ENCODE measurements at places on chromosomes 12 and 14.

DNA sequence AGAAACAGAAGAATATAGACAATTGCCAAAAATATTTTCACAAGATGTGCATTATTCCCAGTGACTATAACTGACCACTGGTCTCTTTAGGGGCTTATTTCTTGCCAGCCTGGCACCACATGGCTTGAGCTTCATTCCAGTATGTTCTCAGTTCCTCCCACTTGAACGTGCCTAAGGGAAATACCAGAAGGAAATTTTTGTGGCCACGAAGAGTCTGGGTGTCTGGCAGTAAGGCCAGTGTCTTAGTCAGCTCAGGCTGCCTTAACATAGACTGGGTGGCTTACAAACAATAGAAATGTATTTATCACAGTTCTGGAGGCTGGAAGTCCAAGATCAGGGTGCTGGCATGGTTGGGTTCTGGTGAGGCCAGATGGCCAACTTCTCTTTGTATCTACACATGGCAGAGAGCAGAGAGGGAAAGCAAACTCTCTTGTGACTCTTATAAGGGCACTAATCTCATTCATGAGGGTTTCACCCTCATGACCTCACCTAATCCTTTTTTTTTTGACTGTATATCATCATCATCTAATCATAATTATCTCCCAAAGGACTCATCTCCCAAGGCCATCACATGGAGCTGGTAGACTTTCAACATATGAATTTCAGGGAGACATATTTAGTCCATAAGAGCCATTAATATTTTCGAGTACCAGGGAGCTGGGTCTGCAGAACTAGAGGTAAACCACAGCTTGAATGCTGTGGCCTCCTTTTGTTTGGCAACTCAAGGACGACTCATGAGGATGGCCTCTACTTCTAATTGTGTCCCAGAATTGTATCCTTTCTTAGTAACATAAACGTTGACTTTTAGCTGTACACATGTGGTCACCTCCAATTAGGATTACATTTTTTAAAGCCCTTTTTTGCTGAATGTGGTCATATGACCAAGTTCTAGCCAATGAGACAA lies 5.1 kb upstream of the SMOC1 start:
- H3K27me3 ChIP-seq: peaks cover 33% of the 10 kb centered on the region
- peaks cover 3% of the 10 kb centered on the region for H3K4me1 ChIP-seq
- H3K36me3 ChIP-seq: no peaks in the 10 kb centered on the region
- DNase-seq: no peak
- no peak overlapping the region for H3K4me3 ChIP-seq

DNA sequence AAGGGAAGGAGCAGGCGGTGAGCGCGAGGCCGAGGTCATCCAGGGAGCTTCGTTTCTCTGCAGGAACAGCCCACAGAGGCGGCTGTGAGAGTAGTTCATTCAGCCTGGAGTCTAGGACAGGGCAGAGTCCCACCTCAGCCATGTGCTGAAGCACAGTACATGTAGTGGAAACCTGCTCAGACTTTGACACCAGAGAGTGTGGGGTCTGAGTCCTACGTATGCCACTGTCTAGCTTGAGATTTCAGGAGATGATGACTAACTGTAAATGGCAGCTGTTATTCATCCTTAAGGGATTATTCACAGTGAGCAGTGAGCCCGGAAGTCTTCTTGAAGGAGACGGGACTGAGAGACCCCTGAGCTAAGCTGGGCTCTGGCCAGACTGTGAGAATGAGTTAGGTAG lies 938 bp upstream of the SLC6A13 start:
- no peaks in the 10 kb centered on the region for H3K4me1 ChIP-seq
- no peak for DNase-seq
- no peak overlapping the region for H3K4me3 ChIP-seq
- no peaks in the 10 kb centered on the region for H3K36me3 ChIP-seq
- H3K27ac ChIP-seq: no peak overlapping the region

GRCh38 chr14:34222867-34223266 lies 239.2 kb downstream of the SPTSSA start:
- no peak overlapping the region for H3K27ac ChIP-seq
- no peak overlapping the region for H3K4me3 ChIP-seq
- DNase-seq: no peak
- H3K4me1 ChIP-seq: peaks cover 12% of the 10 kb centered on the region
- peaks cover 22% of the 10 kb centered on the region for H3K27me3 ChIP-seq

- no peak overlapping the region for H3K27ac ChIP-seq
- H3K27me3 ChIP-seq: no peaks in the 10 kb centered on the region
- H3K4me1 ChIP-seq: peaks cover 2% of the 10 kb centered on the region
- H3K4me3 ChIP-seq: no peak overlapping the region
- no peaks in the 10 kb centered on the region for H3K36me3 ChIP-seq
Measured at GRCh38 chr12:109532721-109533486, 40.4 kb downstream of the MMAB start.

DNA sequence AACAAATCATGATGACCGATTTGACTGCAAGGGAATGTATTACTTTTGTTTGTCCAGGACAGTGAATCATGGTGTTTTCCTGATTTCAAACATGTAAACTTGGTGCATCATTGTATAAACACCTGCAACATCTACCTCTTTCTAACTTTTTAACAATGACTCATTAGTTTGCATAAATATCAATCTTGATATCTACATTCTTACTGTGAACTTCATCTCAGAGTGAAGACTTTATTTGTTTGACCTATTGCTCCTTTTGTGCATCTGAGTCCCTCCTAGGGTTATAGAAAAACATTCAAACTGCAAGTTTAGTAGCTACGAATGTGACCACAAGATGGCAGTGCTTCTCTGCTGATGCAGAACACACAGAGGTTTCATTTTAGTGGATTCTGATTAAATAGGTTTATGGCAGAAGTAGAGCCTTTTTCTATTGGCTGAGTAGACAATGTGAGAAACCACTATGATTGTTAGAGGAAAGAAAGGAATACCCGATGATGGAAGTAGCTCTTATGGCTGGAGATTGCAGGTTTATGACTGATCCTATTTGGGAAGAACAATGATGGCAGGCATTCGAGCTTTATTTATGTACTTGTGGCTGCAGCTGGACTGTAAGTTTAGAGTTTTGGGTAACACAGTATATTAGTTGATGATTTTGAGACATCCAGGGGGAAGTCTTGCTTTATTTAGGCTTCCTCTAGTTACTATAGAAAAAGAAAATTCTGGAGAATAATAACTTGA lies 244.2 kb upstream of the OR4E1 start:
- H3K27me3 ChIP-seq: no peaks in the 10 kb centered on the region
- H3K27ac ChIP-seq: peak overlapping the region; percentile 74
- DNase-seq: no peak
- H3K4me1 ChIP-seq: peaks cover 10% of the 10 kb centered on the region

GRCh38 chr14:52402812-52403526 lies 88.9 kb downstream of the PTGER2 start:
- H3K4me1 ChIP-seq: peaks cover 46% of the 10 kb centered on the region
- DNase-seq: no peak
- no peaks in the 10 kb centered on the region for H3K27me3 ChIP-seq
- peak overlapping the region; percentile 81 for H3K4me3 ChIP-seq
- peak overlapping the region; percentile 30 for H3K27ac ChIP-seq

DNA sequence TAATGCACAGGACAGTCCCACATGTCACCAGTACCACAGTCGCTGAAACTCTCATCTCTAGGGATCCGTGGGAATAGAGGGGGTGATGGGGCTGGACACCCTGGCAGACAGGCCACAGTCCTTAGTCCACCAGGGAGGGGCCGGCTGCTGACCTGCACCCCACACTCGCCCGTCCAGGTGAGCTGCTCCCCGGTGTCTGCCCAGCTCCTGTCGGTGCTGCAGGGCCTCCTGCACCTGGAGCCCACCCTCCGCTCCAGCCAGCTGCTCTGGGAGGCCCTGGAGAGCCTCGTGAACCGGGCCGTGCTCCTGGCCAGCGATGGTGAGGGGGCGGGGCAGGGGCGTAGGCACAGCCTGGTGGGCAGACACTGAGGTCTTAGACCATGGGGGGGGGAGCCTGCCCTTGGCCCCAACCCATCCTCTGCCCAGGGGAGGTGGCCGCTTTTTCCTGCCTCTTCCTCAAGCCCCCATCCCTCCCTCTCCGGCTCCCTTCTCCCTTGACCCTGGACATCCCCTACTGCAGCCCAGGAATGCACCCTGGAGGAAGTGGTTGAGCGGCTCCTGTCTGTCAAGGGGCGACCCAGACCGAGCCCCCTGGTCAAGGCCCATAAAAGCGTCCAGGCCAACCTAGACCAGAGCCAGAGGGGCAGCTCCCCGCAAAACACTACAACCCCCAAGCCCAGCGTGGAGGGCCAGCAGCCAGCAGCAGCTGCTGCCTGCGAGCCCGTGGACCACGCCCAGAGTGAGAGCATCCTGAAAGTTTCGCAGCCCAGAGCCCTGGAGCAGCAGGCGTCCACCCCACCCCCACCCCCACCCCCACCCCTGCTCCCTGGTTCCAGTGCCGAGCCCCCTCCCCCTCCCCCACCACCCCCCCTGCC lies 17.1 kb upstream of the ADSS1 start:
- H3K27me3 ChIP-seq: no peaks in the 10 kb centered on the region
- no peak overlapping the region for H3K4me3 ChIP-seq
- no peak overlapping the region for H3K27ac ChIP-seq
- DNase-seq: no peak
- no peaks in the 10 kb centered on the region for H3K36me3 ChIP-seq

- no peaks in the 10 kb centered on the region for H3K27me3 ChIP-seq
- H3K4me1 ChIP-seq: peaks cover 28% of the 10 kb centered on the region
- peak overlapping the region; percentile 16 for H3K27ac ChIP-seq
- peak; percentile 42 for DNase-seq
- H3K36me3 ChIP-seq: peaks cover 2% of the 10 kb centered on the region
Measured at GRCh38 chr12:51269174-51270066, 795 bp downstream of the SMAGP start.

Data from T-helper 17 cell (primary cell).